Activated CD4-positive, alpha-beta memory T cell treated with anti-CD3 and anti-CD28 coated beads for 36 hours (primary cell): ENCODE measurements at places on chromosomes 1 and 21.

DNA sequence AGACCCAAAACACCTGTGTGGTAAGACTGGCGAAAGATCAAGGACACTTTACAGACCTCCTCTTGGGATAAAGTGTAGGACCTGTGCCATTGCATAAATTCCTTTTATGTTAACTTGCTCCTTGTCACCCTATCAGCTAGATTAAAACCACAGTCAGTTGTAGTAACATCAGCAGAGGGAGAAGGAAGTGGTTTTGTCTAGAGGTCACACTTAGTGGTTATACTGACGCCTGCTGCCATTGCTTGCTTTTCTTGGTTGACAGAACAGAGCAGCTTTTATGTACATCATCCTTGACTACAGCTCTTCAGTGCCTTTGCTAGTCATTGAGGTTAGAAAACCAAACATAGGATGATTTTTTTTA is 101.4 kb downstream of the PBX1 start:
- no peak overlapping the region for H3K4me3 ChIP-seq
- H3K4me1 ChIP-seq = no peaks in the 10 kb centered on the region
- H3K36me3 ChIP-seq = no peaks in the 10 kb centered on the region
- H3K27me3 ChIP-seq = no peaks in the 10 kb centered on the region
- no peak for DNase-seq

- no peaks in the 10 kb centered on the region for H3K36me3 ChIP-seq
- no peaks in the 10 kb centered on the region for H3K4me1 ChIP-seq
- no peak for DNase-seq
- H3K27ac ChIP-seq = no peak overlapping the region
- H3K27me3 ChIP-seq = no peaks in the 10 kb centered on the region
Observed at GRCh38 chr1:96234299-96234698, 487.3 kb upstream of the PTBP2 start.

DNA sequence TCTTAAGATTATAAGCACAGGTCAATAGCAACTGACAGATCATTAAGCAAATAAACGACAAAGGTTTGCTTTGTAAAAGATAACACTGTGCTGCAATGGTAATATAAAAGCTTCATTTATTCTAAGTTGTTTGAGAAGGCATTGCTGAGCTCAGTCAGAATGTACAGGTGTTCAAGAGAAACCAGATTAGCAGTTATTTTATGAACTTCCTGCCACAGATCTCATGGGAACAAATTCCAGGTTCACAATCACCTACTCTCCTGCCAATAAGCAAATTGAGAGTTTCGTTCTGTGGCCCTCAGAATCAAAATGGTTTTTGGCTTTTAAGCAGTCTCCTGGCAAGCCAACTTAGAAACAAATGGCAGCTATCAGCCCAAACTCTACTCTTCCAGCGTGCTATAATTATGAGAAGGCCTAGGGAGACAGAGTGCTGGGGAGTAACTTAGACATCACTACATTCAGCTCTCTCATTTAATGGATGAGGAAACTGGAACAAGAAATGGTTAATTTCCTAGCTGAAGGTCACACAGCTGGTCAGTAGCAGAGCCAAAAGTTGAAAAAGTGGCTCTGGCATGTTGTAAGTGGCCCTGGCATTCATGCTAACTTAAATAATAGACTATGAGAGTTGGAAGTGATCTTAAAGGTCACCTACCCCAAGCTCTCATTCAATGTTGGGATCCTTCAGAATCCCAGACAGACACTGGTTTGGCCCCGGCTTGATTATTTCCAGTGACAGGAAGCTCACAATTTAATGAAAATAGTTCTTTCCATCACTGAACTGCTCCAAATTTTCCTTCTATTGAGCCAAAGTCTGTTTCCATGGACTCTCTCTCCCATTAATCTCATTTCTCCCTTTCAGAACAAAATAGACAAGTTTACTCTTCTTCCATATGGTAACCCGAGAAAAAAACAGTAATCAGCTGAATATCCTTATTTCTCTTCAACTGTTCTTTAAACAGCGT is 82.6 kb upstream of the EDEM3 start:
- no peak for DNase-seq
- no peaks in the 10 kb centered on the region for H3K27me3 ChIP-seq
- H3K36me3 ChIP-seq = peaks cover 11% of the 10 kb centered on the region
- no peak overlapping the region for H3K4me3 ChIP-seq
- H3K27ac ChIP-seq = no peak overlapping the region

GRCh38 chr1:5747426-5748285 is 244.6 kb downstream of the NPHP4 start:
- H3K27me3 ChIP-seq = peaks cover 6% of the 10 kb centered on the region
- H3K36me3 ChIP-seq = no peaks in the 10 kb centered on the region
- H3K27ac ChIP-seq = no peak overlapping the region
- H3K4me1 ChIP-seq = no peaks in the 10 kb centered on the region
- no peak overlapping the region for H3K4me3 ChIP-seq
- DNase-seq = no peak

DNA sequence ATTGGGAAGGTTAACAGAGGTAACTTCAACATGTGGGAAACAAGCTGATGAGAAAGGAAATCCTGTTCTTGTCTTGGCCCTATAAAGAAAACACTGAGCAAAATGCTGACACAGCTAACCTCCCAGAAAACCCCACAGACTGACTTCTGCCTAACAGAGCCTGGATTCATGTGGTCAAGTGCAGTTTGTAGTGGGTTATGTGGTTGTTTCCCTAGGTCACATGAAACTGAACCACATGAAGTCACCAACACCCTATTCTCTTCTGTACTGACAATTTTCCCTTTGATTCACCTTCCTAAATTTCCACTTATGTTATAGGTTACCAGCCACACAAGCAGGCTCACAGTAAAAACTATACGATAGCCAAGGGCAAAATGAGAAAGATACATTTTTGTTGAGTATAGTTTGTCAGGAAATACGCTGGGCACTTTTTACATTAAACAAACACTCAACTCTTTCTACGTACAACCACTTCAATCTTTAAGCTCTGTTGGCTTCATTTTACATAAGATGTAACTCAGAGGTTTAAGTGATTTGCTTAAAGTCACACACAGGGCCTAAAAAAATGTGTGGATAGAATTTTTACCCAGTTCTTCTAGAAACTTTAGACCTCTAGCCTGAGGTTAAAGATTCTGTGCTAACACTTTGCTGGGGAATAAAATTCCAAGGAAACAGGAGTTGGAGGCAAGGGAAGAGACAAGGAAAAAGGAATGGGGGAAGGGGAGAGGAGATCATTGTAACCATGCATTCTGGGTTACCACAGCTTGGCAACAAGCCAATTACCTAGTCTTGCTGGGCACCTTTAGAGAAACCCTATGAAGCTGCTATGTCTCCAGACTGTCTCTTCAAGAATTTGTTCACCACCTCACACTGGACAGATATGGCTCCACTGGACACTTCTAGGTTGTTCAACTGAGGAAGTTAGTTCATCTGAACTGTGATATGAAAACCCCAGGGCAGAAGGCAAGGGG is 601.6 kb upstream of the USP24 start:
- no peaks in the 10 kb centered on the region for H3K4me1 ChIP-seq
- H3K27ac ChIP-seq = no peak overlapping the region
- DNase-seq = no peak

DNA sequence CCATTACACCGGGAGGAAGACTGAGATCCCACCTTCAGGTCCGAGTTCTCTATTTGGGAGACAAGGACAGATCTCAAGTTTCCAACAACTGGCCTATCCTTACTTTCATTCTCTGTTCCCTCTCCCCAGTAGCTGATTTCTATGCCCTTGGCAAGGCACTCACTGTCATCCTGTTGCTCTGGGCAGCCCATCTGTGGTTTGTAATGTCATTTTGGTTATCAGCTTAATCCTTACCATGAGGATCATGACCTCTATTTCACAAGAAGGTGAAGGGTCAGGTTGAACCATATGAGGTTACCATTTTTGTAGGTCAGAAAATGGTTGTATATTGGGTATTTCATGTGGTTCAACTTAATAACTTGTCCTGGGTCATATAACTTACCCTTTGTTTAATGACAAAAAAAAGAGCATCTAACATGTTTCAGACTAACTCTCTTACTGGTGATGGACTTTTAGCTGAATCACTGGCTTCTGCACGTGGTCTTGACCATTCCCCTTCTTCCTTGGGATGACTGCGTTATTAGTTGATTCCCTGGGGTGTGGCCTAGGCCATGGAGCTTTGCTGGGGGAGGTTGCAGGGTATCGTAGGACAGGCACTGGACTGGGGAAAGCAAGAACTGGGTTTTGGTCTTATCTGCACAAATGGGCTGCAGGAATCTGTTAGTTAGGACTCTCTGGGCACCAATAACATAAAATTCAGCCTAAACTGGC is 120.2 kb downstream of the ACTL8 start:
- H3K4me1 ChIP-seq = no peaks in the 10 kb centered on the region
- no peak overlapping the region for H3K27ac ChIP-seq
- H3K4me3 ChIP-seq = no peak overlapping the region
- no peaks in the 10 kb centered on the region for H3K36me3 ChIP-seq
- H3K27me3 ChIP-seq = peaks cover 7% of the 10 kb centered on the region

DNA sequence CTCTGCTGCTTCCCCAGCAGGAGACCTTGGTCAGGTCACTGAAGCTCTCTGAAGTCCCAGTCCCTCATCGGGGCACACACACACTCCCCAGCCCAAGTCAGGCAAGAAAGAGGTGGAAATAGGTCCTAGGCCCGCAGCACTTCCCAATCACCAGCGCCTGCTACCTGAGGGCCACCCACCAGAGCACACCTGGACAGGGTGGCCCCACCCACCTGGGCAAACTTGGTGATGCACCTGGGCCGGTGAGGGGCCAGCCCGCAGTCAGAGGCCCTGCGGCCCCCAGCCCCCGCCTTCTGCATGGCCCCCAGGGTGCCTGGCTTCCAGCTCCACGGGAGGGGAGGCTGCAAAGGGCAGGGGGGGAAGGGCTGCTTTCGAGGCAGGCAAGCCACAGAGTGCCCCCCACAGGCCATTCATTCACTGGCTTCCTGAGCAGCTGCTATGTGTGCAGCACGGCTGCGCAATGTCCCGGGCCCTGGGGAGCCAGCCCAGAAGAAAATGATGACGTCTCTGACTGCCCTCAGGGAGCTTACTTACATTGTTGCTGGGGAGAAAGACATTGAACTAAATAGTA is 4.7 kb downstream of the SH2D5 start:
- no peaks in the 10 kb centered on the region for H3K36me3 ChIP-seq
- DNase-seq = peak; percentile 9
- no peak overlapping the region for H3K4me3 ChIP-seq
- peaks cover 13% of the 10 kb centered on the region for H3K4me1 ChIP-seq
- H3K27me3 ChIP-seq = peaks cover 19% of the 10 kb centered on the region

GRCh38 chr21:16455526-16455925 is 725.7 kb downstream of the USP25 start:
- no peaks in the 10 kb centered on the region for H3K36me3 ChIP-seq
- H3K4me1 ChIP-seq = no peaks in the 10 kb centered on the region
- no peaks in the 10 kb centered on the region for H3K27me3 ChIP-seq
- H3K4me3 ChIP-seq = no peak overlapping the region

DNA sequence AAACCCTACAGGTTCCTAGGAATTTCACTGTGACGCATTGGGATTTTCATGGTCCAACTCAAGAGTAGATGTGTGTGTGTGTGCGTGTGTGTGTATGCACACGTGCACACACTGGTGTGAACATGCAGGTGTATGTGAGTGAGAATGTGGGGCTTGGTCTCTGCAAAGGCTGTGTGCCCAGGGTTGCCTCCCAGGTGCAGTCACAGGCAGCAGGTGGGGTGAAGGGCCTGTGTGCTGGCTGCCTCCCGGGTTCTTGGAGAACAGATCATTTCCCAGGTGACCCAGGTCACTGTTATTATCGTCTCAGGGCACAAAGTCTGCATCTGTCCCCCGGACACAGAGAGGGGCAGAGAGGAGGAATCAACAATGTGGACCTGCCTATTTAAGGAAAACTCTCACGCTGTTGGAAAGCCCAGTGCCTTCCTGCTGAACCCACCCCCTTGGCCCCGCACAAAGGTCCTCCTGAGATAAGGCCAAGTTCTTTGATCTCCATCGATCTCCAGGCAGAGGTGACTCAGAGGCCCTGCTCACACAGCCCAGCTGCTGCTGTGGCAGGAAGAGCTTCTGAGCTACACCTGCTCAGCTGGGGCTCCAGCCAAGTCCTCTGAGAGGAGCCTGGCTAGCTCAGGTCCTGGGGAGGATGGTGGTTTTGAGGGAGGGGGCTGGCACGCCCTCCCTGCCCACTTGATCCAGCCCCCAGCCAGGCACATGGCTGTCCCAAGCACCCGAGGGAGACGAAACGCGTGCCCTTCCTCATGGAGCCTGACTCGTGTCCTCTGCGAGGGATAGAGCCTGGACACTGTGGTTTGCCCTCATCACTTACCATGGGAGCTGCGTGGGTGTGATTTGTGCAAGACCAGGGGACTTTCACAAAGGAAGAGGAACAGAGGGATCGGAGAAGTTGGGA is 134.0 kb upstream of the ARHGEF16 start:
- no peaks in the 10 kb centered on the region for H3K36me3 ChIP-seq
- no peak overlapping the region for H3K4me3 ChIP-seq
- H3K27ac ChIP-seq = no peak overlapping the region

DNA sequence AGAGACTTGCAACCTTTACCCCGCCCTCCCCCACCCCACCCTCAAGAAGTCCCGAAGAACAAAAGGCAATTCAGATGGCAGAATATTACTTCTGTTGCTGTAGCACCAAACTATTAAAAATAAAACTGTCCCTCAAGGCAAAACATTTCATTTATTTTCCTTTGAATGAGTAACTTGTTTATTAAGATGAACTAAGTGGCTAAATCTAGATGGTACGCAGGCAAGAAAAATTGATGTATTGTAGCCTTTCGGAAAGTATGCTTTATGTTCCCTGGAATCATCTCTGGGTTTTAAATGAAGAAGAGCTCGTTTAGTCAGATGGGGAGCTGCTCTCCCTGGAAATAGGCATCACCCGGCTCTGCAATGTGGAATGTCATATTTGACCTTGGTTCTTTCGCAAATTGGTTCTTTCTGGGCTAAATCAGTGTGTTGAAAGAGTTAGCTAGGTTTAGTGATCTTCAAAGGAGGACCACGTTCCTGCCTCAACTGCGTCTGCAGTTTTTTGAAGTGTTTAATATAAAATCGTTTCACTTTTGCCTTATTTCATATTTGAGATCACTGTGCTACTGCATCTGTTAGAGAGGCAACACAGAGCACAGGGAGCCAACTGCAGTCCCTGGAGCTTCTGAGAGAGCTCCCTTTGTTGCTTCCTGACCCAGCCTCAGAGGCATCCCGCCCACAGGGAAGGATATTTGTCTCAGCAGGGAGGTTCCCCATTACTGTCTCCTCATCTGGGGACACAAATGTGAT is 61.8 kb downstream of the KIF26B start:
- no peaks in the 10 kb centered on the region for H3K4me1 ChIP-seq
- H3K36me3 ChIP-seq = no peaks in the 10 kb centered on the region
- H3K27me3 ChIP-seq = no peaks in the 10 kb centered on the region
- H3K4me3 ChIP-seq = no peak overlapping the region
- DNase-seq = no peak
- H3K27ac ChIP-seq = no peak overlapping the region

- H3K4me3 ChIP-seq = no peak overlapping the region
- H3K27me3 ChIP-seq = no peaks in the 10 kb centered on the region
- no peak for DNase-seq
- H3K36me3 ChIP-seq = no peaks in the 10 kb centered on the region
Observed at GRCh38 chr21:29875873-29876272, 63.9 kb downstream of the GRIK1 start.
